ENCODE measurements at places on chromosomes 4 and X.

DNA sequence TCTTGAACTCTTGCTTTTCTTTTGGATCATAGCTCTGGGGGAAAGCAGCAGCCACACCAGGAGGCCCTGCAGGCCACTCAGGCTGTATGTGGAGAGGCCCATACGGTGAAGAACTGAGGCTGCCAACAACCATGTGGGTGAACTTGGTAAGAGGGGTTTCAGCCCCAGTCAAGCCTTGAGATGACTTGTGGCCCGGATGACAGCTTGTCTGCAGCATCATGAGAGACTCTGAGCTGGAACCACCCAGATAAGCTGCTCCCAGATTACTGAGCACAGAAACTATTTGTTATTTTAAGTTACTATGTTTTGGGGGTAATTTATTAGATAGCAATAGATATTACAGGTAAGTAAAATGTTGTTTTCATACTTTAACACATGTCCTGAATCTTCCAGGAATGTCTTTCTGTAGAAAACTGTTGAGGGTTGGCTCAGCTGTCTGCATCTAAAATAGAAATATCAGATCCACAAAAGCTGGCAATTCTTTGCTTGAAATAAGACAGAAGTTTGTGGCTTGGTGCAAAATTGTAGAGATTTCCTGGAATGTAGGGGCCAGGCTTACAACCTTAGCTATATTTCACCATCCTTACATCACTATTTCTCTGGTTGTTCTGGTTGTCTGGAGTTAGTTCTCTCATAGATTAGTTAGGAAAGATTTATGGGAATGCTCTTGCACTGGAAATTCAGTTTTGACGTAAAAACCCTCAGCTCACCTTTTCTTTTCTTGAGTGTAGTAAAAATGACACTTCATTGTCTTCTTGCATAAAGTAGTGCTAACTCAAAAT is 272.1 kb downstream of the RAPGEF2 start:
- no peak for DNase-seq

GRCh38 chr4:125975861-125976397 is 661.2 kb downstream of the FAT4 start:
- no peak for DNase-seq

DNA sequence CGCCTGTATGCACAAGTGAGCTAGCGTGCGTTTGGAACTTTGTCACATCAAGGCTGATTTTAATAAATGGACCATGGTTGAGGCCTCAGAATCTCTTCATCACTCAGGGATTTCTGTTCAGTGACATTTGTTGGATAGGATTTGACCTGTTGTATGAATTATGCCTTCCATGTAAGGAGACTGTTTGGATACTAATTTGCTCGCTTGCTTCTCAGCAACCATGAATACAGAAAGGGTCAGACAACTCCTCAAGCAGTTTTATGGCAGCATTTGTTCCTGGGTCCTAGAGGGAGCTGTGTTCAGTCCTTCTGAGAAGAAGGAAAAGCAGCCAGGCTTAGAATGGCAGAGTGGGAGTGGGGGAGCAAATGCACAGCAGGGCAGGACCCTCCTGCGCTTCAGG is 269.7 kb upstream of the LCORL start:
- DNase-seq, result no peak

GRCh38 chr4:182653596-182653995 is 263.6 kb downstream of the DCTD start:
- DNase-seq, result no peak

GRCh38 chrX:112798736-112799135 is 41.9 kb downstream of the AMOT start:
- no peak for DNase-seq

DNA sequence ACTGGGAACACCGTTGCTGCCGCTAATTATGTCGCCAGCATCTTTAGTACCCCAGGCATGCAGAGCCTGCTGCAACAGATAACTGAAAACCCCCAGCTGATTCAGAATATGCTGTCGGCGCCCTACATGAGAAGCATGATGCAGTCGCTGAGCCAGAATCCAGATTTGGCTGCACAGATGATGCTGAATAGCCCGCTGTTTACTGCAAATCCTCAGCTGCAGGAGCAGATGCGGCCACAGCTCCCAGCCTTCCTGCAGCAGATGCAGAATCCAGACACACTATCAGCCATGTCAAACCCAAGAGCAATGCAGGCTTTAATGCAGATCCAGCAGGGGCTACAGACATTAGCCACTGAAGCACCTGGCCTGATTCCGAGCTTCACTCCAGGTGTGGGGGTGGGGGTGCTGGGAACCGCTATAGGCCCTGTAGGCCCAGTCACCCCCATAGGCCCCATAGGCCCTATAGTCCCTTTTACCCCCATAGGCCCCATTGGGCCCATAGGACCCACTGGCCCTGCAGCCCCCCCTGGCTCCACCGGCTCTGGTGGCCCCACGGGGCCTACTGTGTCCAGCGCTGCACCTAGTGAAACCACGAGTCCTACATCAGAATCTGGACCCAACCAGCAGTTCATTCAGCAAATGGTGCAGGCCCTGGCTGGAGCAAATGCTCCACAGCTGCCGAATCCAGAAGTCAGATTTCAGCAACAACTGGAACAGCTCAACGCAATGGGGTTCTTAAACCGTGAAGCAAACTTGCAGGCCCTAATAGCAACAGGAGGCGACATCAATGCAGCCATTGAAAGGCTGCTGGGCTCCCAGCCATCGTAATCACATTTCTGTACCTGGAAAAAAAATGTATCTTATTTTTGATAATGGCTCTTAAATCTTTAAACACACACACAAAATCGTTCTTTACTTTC is 1.8 kb downstream of the UBQLN2 start:
- DNase-seq, result no peak

DNA sequence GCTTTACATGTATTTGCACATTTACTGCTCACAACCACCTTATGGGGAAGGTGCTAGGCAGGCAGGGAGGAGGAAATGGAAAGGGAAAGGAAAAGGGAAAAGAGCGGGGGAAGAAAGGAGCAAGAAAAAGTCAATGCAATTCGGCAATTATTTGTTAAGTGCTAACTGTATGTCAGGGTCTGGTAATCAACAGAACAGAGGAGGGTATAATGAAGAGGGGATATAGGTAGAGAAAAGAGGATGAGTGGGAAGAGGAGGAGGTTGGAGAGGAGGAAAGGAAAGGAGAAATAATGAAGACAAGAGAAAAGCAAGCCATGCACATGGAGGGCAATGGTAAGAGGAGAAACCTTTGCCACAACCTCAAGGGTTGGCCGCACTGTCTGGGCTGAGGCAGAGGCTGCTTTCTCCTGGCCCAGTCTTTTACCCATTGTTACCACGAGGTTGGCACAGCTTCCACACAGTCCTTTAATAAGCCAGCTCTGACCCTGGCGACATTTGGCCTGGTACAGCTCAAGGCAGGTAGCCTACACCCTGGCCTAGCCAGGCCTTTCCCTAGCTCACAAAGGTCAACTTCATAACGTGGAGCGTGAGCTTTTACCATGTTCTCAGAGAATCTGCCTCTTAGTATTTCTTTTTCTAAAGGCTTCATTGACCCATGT is 836 bp downstream of the BTK start:
- DNase-seq, result no peak

DNA sequence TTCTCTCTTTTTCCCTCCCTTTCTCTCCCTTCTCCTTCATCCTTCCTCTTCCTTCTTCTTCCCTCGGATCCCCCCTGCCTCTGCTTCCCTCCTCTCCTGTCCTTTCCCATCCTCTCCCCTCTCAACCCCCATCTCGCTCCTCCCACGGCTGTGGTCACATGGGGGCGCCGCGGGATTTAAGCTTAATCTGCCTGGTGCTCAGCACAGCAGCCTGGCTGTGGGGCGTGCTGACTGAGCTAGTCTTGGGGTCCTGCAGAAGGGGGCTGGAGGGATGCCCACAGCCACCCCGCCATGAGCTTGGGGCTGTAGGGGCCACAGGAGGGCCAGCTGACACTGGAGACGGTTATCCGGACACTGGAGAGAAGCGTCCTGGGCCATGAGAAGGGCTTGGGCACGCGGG is 10.7 kb downstream of the SMIM10L2A start:
- no peak for DNase-seq

DNA sequence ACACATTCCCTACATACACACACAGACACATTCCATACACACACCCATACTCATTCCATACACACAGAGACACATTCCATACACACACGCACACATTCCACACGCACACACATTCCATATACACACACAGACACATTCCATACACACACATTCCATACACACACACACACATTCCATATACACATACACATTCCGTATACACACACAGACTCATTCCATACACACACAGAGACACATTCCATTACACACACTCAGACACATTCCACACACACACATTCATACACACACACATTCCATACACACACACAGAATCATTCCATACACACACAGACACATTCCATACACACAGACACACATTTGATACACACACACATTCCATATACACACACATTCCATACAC is 15.2 kb downstream of the LINC00632 start:
- DNase-seq, result no peak

GRCh38 chr4:95516528-95517017 is 32.2 kb downstream of the UNC5C start:
- no peak for DNase-seq

DNA sequence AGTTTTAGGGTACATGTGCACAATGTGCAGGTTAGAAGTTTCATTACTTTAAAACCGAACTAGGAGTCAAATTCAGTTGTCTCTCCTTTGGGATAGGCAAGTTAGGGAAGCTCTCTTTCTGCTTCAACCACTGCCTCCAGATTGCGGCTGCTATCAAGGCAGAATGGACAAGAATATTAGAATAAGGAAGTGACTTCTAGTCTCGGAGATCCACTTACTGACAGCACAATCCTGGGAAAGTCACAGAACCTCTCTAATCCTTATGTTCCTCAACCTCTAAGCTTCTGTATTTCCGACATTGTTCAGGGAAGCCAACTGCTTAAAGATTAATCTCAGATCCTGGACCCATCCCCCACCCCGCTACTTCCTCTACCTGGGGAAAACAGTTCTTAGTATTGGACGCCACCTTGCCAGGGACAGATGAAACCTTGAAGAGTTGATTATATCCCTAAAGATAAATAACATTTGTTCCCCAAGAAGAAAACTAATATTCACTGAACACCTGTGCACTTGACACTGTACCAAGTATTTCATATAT is 2.1 kb downstream of the NUP62CL start:
- no peak for DNase-seq

GRCh38 chr4:186840771-186841301 is 117.2 kb upstream of the FAT1 start:
- DNase-seq, result no peak

DNA sequence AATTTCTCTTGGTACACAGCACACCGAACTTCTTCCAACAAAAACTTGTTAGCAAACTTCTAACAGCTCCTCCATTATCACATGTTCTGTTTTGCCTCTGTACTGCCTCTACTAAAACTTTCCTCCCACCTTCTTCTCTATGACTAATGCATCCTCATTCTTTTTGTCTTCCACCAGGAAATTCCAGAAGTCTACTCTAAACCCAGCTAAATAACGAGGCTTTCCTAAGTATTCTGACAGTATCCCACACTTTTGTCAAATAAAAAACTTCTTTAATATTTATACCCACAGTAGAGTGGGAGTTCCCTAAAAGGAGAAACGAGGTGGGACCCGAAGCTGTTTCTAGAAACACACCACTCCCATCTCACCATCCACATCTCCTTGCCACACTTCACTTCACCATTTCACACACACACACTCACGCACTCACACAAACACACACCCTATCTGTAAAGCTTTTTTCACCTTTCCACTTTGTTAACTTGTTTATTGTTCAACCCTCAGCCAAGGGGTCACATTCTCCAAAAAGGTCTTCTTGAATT is 280.3 kb downstream of the ARAP2 start:
- no peak for DNase-seq

- DNase-seq, result no peak
Measured at GRCh38 chrX:99914635-99915034, 495.4 kb downstream of the PCDH19 start.

DNA sequence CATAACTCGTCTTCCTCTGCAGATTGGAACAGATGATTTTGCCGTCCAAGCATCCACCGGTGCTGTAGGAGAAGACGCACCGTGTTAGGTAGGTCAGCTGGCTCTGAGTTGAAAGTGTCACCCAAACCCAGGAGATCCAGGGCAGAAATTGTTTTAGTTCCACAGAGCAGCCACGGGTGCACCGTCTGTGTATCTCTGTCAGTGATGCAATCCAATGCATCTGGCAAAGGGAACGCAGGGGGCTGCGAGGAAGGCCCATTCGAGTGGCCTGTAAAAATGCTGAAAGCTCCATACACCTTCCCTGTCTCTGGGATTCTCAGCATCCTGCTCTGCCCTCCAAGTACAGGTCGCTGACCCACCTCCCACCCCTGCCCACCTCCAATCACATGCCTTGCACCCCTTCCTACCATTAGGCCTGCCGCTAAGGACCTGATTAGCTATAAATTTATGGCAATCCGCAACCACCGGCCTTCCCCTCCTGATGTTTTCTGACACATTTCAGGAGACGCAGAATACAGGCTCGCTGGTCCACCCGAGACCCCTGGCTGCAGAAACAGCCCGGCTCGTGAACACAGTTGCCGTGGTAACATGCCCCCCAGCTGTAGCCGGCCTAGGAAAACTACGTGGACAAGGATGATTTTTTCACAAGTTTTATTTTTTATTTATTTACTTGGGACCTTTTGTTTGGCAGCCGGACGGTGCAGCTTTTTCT is 39.7 kb upstream of the SHOX start:
- peak; percentile 40 for DNase-seq

DNA sequence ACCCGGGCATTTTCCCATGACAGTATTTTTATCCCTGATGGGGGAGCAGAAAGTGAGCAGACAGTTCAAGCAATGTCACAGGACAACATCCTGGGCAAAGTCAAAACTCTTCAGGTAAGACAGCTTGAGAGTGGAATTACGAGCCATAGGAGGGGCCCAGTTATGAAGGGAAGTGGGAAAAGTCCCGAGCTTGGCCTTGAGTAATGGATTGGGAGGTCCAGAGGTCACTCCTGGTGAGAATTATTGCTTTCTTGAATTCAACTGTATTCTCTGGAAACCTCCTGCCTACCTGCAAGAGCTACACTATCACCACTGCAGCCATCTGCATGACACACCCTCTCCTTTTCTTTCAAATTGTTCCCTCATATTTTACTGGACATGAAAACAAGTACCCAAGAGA is 89.1 kb downstream of the AASDH start:
- DNase-seq, result no peak
